ENCODE measurements at places on chromosomes 2 and 18. TPM values are rescaled to one million over a fixed set of nuclear protein-coding genes. Genes with fewer than 3 reads are reported as not detected.

Gene EN1
- not detected for polyA plus RNA-seq

Gene SMC6
- 5.9 TPM for polyA plus RNA-seq

Gene GNAL
- 0.84 TPM for polyA plus RNA-seq

Gene ABCG5
- not detected for polyA plus RNA-seq

Gene SPHKAP
- 8.3 TPM for polyA plus RNA-seq

Gene PLGLB1
- polyA plus RNA-seq = 0.42 TPM

Gene REG1B
- polyA plus RNA-seq = 0.69 TPM

Gene BCL11A
- 18.9 TPM for polyA plus RNA-seq

Gene TWIST2
- polyA plus RNA-seq = 2.8 TPM

Gene MSTN
- polyA plus RNA-seq = 0.01 TPM

Gene TANK
- 33.0 TPM for polyA plus RNA-seq

Gene MERTK
- polyA plus RNA-seq = 2.6 TPM

DNA sequence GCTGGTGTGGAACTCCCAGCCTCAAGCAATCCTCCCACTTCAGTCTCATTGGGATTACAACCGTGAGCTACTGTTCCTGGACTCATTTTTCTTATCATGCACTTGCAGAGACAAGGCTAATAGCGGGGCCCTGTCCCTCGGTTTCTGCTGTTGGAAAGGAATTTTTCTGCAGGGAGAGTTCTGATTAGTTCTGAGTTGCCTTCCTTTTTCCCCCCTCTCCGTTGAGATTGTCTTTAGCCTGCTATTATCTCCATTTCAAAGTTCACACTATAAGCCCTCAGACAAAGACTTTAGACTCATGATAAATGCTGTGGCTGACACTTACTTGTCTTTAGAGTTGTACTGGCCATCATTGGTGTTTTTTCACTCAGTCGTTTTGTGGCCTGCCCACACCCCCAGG lies 97.2 kb downstream of the NCOA1 start:
- DNase-seq = no peak

DNA sequence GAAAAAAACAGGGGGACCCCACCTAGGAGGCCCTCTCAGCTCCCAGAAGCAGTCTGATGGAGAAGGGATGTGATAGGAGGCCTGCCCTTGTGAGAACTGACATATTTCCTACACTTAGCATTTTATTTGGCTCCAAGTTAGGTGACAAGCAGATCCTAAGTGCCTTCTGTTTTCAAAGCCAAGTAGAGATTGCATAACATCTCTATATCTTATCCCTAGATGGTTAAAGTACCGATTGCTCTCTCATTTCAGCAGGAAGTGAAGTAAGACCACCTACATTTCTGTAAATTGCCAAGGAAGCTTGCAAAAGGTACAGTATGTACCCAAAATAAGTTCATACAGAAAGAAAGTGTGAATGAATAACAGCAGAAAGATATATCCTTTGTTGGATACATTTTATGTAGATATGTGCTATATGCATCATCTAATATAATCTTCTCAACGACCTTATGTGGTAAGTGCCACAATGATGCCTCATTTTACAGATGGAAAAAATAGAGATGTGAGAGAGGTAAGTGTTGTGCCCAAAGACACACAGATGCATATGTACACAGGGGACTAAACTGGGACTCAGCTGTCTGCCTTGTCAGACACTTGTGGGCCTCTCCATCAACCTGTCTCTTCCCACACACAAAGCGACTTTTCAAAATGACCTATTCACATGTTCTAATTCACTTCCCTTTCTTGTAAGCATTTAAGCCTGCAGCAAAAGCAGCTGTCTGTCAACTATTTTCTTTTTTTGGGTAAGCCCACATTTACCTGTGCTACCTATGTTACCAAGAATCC lies 38.9 kb downstream of the DHRS9 start:
- DNase-seq = no peak

DNA sequence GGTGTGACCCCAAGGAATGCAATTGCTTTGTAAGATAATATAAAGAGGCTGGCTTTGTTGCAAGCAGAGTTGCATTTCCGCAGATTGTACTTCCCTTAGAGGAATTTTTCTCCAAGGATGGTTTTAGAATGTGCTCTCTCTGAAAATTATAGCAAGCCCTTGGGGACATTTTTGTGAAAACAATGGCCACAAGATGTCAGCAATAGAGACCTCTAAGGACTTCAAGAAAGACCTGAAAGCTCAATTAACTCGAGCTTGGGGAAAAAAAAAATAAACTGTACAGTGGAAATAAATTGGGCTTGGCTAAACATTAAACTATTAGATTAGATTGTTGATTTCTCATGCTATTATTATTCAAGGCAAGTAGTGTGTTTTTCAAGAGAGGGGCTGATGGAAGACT lies 81.3 kb upstream of the KYNU start:
- no peak for DNase-seq

DNA sequence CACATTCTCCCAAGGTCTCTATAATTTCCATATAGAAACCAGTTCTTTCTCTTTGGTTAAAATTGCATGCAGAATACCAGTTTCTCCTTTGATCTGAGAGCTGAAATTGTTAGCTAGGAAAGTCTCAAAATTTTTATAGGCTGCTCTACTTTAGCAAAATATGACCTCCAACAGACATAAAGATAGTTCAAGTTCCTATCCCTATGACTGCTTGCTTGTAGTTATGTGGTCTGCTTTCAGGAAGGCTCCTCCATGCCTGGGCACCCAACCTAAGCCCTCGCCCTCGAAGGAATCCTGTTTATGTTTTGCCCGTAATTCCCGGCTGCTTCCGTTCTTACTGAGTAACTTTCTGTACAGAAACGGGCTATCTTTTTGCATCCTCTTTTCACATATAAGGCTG lies 28.0 kb upstream of the LTBP1 start:
- no peak for DNase-seq

GRCh38 chr2:113720167-113720566 lies 36.3 kb downstream of the SLC35F5 start:
- no peak for DNase-seq

DNA sequence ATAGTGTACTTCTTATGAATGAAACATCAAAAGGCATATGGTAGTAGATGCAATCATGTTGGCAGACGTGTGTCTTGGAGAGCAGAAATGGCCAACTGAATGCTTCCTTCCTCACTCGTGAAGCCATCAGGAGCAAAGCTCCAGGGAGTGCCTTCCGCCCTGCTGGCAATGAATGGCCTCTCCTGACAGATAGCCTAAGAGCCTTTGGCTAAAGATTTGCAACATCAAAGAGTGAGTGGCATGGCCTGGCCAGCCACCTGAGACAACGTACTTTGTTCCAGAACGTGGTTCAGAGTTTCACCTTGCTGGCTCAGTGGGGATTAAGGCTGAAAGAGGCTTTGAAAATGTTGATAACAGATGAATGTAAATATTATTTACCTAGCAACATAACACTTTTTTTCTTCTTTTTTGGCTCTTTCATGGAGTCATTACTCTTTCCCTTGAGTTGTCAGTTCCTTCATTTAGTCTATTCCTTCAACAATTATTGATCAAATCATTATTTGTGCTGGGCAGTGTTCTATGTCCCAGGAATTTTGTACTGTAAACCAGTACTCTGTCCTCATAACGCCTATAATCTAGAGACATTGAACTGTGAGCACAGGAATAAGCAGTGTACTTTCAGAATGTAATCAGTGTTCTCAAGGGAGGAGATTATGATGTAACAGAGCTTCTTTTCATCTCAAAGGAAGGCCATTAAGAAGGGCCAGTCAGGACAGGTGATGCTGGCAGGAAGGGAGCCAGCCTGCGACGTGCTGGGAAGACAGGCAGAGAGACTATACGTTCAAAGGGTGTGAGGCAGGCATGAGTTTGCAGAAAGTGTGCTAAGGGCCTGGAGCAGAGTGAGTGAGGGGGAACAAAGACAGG lies 59.4 kb upstream of the SH3RF3 start:
- no peak for DNase-seq

DNA sequence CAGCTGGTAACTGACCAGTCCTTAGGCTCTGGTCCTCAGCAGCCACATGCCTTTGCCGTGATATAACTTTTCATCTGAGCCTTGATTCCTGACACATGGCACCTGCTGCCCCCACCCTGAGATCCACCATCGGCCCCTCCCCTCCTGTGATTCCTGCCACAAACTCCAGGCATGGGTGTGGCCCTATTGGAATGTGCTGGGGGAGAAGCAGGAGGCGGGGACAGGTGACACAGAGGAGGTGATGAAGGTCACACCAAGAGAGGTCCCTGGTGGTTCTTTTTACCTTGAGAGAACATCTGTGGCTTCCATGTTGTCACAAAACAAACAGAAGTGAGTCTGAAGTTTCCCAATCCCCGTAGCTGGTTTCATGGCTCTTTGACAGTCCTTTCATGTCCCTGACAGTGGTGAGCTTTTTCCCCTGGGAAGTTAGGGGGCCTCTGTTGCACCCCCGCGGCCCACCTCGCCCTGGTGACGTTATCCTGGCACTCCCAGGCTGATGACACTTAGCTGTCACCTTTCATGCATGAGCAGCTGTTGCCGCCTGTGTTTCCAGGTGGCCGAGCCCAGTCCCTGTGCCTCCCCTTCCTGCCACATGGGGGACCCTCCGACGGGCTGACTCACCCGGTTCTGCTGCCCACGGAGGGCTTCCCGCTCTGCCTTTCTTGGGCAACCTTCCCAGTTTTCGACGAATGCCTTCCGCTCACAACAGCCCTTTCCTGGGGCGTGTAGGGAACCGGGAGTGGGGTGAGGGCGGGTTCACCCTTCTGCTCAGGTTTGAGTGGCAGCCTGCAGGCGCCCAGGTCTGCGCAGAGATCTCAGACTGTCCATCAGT lies 66.3 kb upstream of the GLI2 start:
- no peak for DNase-seq

- DNase-seq = no peak
Measured at GRCh38 chr2:29509397-29509796, 394.2 kb downstream of the CLIP4 start.

DNA sequence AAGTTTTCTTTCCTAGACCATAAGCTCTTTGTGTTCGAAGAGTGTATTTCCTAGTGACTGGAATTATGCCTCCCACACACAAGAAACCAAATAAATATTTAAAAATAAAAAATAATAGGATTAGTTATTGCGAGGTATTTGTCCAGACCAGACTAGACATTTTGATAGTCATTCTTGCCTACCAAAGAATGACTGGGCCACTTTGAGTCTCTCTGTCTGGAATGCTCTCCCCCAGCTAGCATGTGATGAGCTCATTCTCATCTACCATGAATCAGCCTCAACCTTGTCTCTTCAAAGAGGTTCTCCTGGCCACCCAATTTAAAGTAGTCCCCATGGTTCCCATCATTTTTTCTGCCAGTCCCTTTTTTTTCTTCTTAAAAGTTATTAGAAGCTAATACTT lies 13.9 kb upstream of the DSC1 start:
- DNase-seq = no peak

- peak; percentile 93 for DNase-seq
Measured at GRCh38 chr2:46847185-46847710, 68.4 kb downstream of the MCFD2 start.

DNA sequence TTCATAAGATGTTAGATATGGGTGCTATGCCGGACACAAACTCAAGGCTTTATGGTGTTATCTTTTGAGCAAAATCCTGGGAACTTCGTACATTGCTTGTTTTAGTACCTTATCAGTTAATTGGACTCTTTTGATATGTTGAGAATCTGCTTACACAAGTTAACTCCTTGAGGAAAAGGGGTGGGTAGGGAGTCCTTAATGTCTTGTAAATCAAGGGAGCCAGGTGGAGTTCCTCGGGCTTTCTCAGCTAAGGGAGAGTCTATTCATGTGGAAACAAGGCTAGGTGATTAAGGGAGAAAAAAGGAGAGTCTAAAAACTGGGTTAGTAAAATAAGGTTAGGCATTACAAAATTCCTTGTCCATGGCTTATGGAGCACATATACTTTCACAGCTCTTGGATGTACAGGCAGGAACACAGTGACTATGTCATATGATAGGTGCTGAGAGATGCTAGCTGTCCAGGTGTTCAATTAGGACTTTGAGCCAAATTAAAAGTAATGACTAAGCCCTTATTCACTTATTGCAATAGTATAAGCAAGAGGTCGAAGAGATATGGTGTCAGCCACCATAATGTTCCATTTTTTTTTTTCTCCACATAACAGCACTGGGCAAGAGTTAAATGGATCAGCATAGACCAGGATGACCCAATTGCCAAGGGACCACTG lies 59.5 kb upstream of the DYNAP start:
- no peak for DNase-seq

DNA sequence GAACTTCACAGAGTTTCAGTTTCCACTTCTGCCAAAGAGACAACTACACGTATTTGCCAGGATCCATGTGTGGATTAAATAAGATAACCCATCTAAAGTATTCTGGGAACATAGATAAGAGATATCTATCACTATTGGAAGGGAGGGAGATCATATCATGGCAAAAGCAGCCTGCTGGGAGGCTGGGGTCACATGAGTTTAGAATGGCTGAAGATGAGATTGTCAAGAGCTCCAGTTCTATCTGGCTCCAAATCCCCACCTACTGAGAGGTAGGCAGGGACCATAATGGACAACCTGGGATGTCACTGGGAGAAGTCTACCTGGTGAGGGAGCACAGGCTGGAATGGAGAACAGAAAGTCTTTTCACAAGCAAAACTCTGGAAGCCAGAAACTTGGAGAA lies 192.6 kb upstream of the ST6GAL2 start:
- DNase-seq = no peak

DNA sequence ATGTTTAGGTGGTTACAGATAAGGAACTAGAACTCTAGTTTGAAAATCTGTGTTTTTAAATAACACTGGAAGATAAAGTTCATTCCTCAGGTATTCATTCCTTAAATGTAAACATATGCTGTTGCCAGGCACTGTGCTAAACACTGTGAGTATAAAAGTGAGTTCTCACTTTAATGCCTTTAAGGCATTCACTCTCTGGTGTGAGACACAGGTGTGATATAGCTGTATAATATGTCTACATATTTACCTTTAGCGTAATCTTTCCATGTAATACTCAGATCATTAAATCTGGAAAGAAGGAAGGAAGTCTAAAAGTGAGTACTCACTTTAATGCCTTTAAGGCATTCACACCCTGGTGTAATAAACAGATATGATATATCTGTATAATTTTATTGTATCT lies 472.6 kb downstream of the PARD3B start:
- no peak for DNase-seq

GRCh38 chr2:62192811-62193210 lies 3.1 kb upstream of the B3GNT2 start:
- no peak for DNase-seq

GRCh38 chr2:53856272-53856671 lies 3.5 kb downstream of the GPR75 start:
- no peak for DNase-seq

- DNase-seq = no peak
Measured at GRCh38 chr2:7800031-7800430, 881.8 kb upstream of the ID2 start.

DNA sequence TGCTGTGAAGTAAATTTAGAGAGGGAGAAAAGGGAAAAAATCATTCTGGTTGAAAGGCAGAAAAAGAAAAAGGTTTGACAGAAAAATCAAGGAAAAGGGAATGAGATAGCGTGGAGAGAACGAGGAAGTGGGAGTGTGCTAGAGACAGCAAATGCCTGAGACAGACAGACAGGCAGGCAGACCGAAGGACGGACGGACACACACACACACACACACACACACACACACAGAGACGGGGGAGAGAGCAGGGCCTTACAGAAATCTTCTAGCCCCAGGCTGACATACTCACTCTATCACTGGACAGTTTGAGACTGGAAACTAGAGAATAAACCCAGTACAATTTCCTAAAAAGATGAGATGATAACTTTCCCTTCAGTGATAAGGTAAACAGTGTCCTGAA lies 238.4 kb downstream of the ZNF521 start:
- no peak for DNase-seq
